Activated T-helper 9 cell treated with anti-CD3 and anti-CD28 coated beads, Interleukin-2, amount 50 U/mL, for 16 hours (primary cell): ENCODE measurements at places on chromosomes 13 and 19.

DNA sequence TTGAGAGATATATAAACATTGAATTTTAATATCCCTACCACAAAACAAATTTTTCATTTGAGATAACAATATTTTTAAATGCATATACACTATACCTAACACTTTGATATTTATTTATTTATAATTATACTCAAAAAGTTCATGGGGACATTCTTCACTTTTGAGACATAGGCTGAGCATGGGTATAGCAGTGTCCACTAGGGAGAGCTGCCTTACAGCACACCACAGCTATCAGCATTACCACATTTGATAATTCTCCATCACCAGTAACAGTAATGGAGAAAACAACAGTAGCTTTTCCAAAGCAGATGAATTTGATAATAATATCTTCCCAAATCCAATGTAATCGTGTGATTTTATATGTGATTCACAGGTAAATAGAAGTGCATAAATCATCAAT is 626.1 kb downstream of the DACH1 start:
- DNase-seq, result no peak

DNA sequence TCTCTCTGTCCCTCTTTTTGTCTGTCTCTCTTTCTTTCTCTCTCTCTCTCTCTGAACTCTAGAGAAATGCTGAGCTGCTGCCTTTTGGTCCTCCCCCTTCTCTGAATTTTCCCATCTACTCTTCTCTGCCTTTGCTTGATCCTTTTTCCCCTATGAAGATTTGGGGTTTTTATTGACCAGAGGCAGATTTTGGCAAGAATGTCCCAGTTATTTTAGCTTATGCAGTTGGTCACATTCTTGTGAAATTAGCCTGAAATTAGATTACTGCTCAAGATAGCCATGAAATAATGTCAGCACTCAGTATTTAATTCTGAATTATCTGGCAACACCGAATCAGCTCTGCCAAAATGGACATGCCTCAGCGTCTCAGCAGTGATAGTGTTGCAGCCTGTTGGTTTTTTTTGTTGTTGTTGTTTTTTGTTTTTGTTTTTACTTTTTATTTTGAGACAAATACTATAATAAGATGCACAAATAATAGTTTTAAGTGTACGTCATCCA is 17.2 kb upstream of the SPART start:
- DNase-seq, result no peak

GRCh38 chr13:113179374-113180230 is 21.2 kb downstream of the PROZ start:
- DNase-seq, result no peak

DNA sequence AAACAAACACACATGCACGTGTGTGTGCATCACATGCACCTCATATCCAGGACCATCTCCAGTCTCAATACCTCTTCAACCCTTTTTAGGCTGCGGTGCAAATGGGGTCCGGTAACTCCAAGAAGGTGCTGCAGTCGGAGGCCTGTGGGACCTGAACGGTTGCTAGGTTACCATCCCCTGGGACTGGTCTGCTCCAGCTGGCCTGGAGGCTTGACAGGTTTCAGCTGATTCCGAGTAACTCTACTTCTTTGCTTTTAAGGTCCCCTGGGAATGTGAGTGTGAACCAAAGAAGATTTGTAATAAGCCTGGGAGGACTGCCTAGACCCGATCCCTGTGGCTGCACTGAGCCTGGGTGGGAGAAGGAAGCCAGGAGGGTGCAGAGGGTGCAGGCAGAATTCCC is 117.5 kb downstream of the CCNA1 start:
- no peak for DNase-seq

GRCh38 chr13:79805317-79805716 is 324.4 kb downstream of the NDFIP2 start:
- no peak for DNase-seq
